Fibroblast of pulmonary artery (primary cell): ENCODE measurements at places on chromosomes 3 and 15.

DNA sequence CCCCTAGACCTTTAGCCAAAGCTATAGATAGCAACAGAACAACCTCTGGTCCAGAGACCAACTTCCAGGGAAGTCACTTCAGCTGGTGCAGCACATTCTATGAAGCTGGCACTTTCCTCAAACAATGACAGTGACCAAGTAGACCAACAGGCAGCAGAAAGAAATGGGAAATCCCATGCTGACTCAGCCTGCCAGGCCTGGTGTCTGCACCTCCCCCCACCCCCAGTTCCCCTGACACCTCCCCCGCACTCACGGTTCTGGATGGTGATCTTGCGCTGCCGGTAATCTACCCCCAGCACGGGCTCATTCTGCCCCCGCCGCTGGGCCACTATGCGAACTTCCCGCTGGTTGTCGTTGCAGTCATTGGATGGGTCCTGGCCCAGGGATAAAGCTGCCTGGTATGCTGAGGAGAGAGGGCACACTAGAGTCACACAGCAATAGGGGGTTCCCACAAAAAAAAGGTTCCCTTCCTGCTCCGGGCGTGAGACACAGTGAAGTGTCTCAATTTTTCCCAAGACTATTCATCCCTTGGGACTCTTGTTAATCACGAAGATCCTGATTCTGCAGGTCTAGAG is 17.0 kb downstream of the ILDR1 start:
- DNase-seq = no peak

GRCh38 chr3:36418296-36418695 is 38.0 kb downstream of the STAC start:
- DNase-seq = no peak

GRCh38 chr3:131645638-131646037 is 142.9 kb upstream of the MRPL3 start:
- DNase-seq = no peak

- no peak for DNase-seq
These were observed 17.6 kb downstream of the EIF4E3 start for GRCh38 chr3:71707595-71707994.

DNA sequence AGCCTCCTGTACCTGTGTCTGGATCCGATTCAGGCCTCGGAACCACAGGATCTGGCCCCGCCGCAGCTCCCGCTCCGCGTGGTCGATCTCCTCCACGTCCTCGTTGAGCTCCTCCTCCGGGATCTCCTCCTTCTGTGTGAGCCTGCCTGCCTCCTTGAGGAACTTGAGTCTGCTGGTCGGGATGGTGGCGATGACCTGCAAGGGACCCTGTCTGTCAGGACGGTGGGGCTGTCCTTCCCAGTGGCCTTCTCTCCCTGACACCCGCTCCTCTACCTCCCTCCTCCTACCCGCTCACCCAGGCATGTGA is 17.2 kb upstream of the SEC13 start:
- no peak for DNase-seq

GRCh38 chr15:38486936-38487335 is 33.0 kb downstream of the FAM98B start:
- DNase-seq = no peak

- DNase-seq = no peak
These were observed 19.0 kb upstream of the C15orf61 start for GRCh38 chr15:67501836-67502461.

- no peak for DNase-seq
These were observed 309.3 kb upstream of the UBE2E2 start for GRCh38 chr3:22893644-22894325.

DNA sequence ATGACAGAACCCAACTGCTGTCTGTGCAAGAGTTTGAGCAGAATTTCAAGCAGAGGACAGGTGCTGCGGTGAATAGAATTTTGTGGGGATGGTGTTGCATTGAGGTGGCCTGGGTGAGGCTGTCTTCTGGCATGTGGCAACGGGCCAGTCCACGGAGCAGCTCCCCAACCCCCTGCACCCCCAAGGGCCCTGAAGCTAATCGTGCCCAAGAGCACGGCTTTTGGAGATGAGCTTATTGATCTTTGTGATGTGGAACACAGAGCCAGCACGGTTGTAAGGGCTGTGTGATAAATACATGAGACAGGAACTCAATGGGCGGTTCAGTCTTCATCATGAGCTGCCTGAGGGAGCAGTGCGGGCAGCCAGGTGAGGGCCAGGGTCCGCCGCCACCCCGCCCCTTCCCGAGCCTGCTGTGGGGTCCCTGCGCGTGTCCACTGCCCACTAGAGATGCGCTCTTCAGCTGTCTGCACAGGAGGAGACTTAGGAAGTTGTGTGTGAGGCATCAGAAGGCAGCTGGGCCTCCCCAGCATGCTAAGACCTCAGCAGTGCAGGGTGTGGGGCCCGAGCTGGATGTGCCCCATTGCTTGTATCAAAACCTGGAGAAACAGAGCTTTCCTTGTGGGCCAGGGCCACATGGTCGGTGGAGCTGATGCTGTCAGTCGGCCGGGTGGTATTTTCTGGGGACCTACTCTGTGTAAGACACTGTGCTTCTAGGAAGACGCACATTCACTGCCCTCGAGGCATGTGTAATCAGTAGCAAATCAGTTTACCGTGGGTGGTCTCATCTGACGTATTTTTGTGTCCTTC is 90.5 kb downstream of the CHRNA7 start:
- DNase-seq = no peak

- DNase-seq = no peak
These were observed 394.2 kb downstream of the LSAMP start for GRCh38 chr3:116051040-116051439.

DNA sequence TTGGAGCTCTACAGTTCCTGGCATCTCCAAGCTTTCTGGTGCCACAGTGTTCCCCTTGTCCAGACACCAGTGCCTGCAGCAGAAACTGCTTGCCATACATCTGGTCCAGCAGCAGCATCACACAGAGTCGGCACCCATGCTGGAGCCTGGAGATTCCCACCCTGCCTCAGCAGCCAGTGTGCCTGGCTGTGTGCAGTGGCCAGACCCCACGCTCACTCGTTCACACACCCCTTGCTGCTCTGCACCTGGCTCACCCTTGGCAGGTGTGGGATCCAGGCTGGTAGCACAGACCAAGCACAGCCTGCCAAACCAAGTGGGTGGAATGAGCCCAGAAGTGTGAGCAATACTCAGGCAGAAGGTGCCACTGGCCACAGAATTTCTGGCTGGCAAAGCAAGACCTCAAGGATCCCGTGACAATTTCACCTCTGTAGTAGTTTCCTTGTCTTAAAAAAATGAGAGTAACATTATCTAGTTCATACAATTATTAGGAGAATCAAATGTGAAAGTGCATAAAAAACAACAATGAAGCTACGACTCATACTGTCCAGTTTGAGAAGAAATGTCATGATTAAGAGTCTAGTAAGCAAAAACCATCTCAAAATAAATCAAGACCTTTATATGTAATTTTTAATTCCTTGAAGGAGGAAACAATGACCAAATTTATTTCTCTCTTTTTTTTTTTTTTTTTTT is 22.9 kb upstream of the ZBED2 start:
- DNase-seq = no peak

GRCh38 chr3:30521156-30521715 is 85.2 kb upstream of the TGFBR2 start:
- DNase-seq = no peak

DNA sequence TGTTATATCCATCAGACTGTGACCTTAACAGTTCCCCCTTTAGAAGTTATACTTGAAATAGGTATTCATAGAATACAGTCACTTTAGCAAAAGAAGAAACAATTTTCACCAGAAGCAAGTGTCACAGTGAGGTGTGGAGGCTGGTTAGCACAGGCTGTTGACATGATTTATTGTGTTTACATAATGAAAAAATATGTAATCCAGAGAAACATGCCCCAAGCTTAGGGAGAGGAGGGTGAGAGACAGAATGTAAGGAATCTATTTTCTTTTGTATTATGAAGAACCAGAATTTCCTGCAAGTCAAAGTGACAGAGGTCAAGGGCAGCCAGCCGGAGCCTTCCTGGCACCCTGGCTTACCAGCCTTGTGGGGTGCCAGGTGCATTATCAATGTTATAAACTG is 4.0 kb downstream of the IL12A start:
- DNase-seq = no peak

GRCh38 chr3:5010706-5011554 is 31.7 kb downstream of the BHLHE40 start:
- no peak for DNase-seq

GRCh38 chr15:80105595-80105994 is 46.1 kb downstream of the ZFAND6 start:
- DNase-seq = peak; percentile 53

GRCh38 chr15:45667002-45667401 is 32.2 kb downstream of the SQOR start:
- no peak for DNase-seq

DNA sequence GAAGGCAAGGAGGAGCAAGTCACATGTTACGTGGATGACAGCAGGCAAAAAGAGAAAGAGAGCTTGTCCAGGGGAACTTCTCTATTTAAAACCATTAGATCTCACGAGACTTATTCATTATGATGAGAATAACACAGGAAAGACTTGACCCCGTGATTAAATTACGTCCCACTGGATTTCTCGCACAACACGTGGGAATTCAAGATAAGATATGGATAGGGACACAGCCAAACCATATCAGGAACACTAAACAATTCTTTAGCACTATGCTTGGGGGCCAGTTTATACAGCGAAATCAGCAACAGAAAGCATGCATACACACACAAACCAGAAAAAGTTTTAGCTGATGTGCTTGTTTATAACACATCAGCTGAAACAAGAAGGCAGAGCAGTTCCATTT is 704.2 kb downstream of the OTOL1 start:
- peak; percentile 22 for DNase-seq

- DNase-seq = no peak
These were observed 213.4 kb upstream of the NANOGP8 start for GRCh38 chr15:35298509-35298908.

DNA sequence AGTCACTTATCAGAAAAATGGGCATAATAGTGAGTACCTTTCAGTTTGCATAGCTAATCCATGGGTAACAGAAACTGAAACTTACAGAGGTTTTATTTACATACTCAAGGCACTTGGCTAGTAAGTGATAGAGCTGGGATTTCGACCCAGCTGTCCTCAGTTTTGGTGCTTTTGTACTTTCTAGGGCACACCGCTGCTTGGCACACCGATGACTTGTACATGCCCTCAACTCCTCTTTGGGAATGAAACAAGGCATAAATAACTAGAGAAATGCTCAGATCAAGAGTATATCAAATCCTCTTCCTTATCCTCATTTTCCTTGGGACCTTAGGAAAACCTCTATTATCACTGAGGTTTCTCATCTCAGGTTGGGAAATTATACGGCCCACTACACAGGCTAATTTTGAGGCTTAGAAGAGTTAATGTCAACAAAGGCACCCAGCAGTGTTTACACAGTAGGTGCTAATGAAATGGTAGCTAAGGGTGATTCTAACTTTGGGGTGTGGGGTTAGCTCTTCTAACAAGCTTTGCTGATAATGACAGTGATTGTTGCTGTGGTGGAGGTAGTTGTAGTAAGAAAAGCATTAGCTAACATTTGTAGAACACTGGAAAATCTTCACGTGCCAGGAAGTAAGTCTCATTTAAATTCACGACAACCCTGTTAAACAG is 20.3 kb upstream of the DGKG start:
- no peak for DNase-seq

DNA sequence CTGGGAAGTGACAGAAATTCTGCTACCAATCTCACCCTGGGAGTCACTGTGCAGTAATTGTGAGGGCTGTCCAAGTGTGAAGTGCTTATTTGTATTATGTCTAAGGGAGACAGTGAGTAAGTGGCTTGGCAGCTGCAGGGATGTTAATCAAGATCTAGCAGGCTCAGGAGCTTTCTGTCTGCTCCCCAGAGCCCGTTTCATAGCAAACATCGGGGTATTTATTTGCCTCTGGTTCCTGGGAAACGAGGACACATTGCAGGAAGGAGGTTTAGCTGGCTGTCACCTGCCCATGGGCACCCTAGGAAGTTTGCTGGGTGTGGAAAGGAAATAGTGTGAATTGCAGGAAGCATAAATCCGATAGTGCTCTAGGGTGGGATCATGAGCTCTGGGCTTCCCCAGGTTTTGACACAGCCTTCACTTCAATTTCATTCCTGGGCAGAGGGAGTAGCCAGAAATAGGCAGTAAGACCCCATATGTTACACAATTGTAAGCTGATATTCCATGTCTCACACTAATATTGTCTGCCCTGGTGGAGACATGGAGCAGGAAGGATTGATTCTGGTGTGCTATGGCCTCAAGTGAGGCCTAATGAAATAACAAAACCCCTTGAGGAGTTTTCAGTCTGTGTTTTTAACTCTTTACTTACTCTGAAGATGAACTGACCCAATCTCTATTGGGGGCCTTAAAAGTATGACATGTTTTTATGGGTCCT is 74.1 kb upstream of the MITF start:
- DNase-seq = peak; percentile 46

DNA sequence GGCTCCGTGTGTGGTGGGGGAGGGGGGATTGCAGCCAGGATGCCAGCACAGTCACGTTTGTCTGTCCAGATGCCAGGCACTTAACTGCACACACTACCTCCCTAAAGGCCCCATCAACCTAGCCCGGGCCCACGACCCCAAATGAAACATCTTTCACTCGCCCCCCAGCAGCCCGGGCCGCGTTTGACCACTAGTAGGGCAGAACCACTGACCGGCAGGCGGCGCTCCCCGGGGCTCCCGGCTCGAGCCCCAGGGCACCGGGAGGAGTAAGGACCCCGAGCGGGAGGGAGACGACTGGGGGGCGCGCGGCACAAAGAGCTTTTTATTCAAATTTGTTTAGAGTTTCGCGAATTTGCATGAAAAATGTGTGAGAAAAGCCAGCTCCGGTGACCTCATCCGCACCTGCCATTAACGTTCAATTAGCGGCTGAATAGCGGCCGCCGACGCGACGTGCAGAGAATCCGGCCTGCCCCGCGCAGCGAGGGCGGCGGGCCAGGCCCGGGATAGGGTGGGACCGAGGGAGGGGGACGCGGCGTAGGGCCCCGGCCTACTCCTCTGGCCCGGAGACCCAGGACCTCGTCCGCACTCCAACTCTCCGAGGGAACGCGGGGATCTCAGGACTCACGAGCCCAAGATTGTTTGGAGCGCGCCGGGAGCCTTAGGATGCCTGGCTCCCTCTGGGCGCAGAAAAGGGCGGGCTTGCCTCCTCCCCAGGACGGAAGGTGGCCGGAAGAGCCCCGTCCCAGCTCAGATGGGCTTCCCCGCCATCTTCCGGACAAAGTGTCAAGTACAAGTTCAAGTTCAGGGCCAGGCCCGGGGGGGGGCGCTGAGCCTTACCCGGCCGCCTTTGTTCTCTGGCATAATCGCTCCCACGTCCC is 64.9 kb upstream of the POLG start:
- no peak for DNase-seq
